ENCODE measurements at places on chromosomes 12 and 14. TPM values are rescaled to one million over a fixed set of nuclear protein-coding genes. Genes with fewer than 3 reads are reported as not detected.

GRCh38 chr12:44431647-44432343, 444.3 kb downstream of the NELL2 start:
- DNase-seq, result no peak

GRCh38 chr12:43551971-43552559, at the start of gene ADAMTS20:
TSS of gene ADAMTS20 (minus strand) at chr12:43552203. CDS start at chr12:43551921, 282 bp downstream.
- DNase-seq, result no peak

DNA sequence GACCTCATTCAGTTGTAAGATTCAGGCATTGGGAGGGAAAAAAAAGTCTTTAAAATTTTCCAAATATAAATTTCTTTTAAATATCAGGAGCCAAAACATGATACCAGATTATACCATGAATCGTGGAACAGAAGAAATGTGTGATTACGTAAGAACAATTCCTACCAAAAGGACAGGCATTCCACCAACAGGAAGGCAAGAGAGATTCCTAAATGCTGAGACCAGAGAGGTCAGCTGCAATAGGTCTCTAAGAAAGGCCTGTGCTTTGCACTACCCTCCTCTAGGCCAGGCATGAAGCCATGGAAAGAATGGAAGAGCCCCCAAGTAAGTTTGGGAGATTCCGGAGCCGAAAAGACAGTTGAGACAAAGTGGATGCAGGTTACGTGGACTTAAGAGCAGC, 83.7 kb downstream of the PTGER2 start:
- DNase-seq, result no peak

GRCh38 chr14:80059041-80059440, 152.3 kb downstream of the DIO2 start:
- no peak for DNase-seq

DNA sequence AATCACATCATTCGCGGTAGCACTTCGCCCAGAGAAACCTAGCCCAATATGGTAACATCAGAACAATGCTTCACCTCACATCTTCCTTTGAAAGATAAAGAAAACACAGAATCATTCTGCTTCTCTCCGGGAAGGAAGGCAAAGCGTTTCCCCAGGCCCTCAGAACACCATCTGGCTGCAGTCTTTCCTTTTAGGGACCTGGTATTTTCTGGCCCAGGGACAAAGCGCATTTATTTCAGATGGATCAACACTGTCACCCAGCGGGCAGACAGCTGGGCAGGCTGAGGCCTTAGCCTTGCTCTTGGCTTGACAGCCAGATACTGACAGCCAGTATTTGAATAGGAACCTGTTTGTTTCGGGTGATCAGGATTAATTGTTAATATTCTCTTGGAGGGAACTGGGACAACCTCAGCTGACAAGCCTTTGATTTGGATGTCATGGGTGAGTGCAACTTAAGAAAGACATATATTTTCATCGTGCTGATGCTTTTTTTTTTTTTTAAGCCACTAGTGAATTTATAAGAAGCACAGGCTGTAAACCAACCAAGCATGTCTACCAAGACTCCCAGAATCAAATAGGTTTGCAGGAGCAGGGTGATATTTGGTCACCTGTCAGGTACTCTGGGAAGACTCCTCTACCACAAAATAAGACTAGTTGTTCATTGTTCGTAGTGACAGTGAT, 118.9 kb downstream of the VEZT start:
- DNase-seq, result peak; percentile 94

GRCh38 chr12:11838403-11838802, 188.9 kb downstream of the ETV6 start:
- peak; percentile 17 for DNase-seq

Gene NXPH4
- 0.51 TPM for total RNA-seq

- peak; percentile 8 for DNase-seq
Observed at GRCh38 chr14:67444395-67444794, 32.4 kb upstream of the PLEK2 start.

Gene TMEM179
- not detected for total RNA-seq

Gene COA8
- total RNA-seq, result 26.5 TPM

- no peak for DNase-seq
Observed at GRCh38 chr12:16220120-16220519, 57.4 kb downstream of the SLC15A5 start.

DNA sequence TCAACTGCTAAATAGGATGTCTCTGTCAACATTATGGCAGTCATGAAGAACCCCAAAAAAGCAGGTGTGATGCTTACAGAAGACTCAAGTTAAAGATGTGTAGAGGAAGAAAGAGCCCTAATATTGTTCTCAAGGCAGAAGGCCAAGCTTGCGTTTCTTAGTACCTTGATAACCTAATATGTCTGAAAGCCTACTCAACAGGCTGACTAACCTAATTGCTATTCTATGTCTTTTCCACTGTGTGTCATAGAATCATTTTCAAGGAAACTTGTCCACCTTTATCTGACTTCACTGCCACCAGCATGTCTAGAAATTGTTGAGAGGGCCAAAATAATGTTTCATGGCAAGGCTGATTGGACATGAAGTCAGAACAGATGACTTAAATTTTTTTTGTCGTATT, 373.2 kb downstream of the BTG1 start:
- DNase-seq, result no peak

DNA sequence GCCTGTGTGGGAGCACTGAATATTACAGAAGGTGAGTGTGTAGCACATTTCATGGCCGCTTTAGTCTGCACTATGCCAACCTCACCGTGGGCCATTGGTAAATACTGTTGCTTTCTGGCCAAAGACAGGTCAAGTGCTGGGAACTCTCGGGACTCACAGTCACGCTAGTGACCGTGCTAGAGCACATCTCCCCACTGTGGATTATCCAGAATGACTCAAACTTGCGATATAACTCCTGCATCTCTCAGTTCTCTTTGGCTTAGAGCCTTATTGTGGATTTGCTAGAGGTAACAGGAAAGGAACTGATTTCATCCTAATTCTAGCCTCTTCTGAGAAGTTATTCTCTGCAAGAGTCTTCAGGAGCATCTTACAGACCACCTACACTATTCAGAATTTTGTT, 86.5 kb downstream of the DAD1 start:
- DNase-seq, result no peak

- no peak for DNase-seq
Observed at GRCh38 chr14:44170101-44170500, 337.0 kb downstream of the FSCB start.

Gene FERMT2
- total RNA-seq, result 84.2 TPM

- DNase-seq, result no peak
Observed at GRCh38 chr12:37543131-37543965, 773.2 kb upstream of the ALG10B start.

- DNase-seq, result no peak
Observed at GRCh38 chr14:98890556-98891340, 381.2 kb downstream of the BCL11B start.

Gene ANO4
- total RNA-seq, result 0.85 TPM

DNA sequence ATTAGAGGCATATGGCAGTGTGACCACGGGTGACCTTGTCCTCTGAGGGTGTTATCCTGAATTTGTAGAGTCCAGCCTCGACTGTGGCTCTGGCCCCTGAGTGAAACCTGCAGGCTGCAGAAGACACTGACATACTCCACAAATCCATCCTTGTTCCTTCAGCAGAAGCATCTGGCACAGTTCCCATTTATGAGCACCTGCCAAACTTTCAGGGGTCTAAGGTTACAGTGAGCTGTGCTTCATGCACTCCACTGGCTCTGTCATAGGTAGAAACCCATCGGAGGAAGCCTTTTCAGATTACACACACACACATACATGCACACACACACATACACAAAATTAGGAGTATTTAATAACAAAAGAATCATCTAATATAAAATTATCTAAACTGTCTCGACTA, 13.6 kb upstream of the NUAK1 start:
- DNase-seq, result no peak

- DNase-seq, result no peak
Observed at GRCh38 chr12:62597253-62597652, 130.6 kb downstream of the MON2 start.

Gene PZP
- 2.4 TPM for total RNA-seq

GRCh38 chr12:31772685-31773222, 43.9 kb upstream of the AMN1 start:
- DNase-seq, result peak; percentile 44

GRCh38 chr12:14695715-14696141, 671 bp downstream of the GUCY2C start:
- DNase-seq, result no peak

Data from dermis blood vessel endothelial cell (primary cell).